Endothelial cell of umbilical vein (primary cell): ENCODE measurements at places on chromosomes 11 and 22.

DNA sequence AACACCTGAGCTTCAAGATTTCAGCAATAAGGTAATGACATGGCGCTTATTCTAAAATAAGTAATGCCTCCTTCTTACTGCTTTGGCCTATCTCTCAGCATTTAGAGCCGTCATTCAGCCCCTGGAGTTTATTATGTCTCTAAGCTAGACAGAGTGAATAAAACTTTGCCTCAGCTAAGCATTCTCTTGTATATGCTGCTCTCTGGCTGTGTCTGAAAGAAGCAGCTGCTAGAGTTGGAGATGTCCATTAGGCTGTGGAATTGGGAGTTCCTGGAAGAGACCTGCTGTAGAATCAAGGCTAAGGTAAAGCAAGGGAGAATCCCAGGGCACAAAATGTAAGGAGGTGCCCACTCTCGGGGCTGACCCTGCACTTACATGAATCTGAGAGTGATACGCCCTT, 35.5 kb upstream of the TTC12 start:
- no peak for DNase-seq

DNA sequence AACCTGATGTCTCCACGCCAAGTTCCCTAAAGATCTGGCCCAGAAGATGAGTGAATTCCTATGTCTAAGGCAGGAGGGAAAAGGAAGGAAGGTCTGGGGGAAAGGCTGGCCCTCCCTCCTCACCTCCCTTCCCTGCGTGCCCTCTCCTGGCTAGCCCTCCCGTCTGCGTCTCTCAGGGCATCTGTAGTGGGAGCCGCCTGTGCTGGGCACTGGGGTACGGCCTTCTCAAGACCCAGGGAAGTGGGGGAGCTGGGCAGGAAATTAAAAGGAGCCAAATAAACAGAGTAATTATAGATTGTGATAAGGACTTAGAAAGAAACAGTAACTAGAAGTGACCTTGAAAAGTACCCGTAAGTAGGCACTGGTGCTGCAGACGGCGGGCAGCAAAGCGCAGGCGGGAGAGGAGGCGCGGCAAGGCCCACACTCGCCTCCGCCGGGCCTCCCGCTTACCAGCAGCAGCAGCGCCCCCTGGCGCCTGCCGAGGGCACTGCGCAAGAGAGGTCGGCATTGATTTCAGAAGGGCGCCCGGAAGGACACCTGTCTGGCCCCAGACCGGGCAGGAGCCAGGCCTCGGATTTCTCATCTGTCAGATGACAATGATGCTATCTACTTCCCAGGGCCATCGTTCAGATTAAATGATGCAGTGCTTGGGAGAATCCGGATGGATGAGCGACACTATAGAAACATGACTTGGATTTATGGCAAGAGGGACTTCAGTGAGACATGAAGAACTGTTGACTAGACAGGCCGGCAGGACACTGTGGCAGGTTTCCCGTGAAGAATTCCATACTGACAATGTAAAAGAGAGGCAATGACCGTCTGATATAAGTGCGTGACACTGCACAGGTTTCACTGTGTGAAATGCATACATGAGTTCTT, 7.3 kb downstream of the KCNJ1 start:
- DNase-seq = peak; percentile 74

DNA sequence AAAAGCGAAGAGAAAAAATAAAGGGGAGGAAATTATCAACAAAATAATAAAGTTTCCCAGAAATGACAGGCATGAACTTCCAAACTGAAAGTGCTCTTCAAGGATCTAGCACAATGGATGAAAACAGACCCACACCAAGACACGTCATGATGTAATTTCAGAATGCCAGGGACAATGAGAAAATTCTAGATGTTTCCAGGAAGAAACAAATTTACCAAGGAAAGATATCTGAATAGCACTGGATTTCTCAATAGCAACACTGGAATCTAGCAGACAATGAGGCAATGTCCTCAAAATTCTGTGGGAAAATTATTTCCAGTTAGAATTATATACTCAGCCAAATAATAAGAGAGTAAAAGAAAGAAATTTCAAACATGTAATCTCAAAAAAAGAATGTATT, 46.0 kb downstream of the DENND5A start:
- peak; percentile 36 for DNase-seq

GRCh38 chr22:19844377-19845053, 10.2 kb downstream of the GNB1L start:
- peak; percentile 77 for DNase-seq

DNA sequence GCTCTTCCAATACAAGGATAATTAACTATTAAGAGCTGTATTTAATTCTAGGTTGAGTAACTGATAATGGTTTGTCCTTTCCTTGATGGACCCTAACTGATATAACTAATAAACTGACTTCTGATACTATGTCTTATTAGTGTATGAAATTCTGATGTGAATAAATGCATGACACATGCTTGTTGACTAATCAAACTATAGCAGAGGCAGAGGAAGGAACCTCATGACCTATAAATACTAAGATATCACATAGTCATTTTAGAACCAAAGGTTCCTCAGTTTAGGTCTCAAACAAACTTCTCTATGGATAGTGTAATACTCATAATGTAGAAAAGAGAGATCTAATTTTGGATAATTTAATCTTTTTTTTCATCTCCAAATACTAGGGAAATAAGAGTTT, 4.8 kb upstream of the HBD start:
- no peak for DNase-seq

- no peak for DNase-seq
Observed at GRCh38 chr11:808427-809286, 1.1 kb upstream of the RPLP2 start.

- no peak for DNase-seq
Observed at GRCh38 chr11:28521075-28521474, 412.9 kb downstream of the METTL15 start.

GRCh38 chr11:118275176-118275575, 11.1 kb upstream of the MPZL2 start:
- DNase-seq = peak; percentile 82

DNA sequence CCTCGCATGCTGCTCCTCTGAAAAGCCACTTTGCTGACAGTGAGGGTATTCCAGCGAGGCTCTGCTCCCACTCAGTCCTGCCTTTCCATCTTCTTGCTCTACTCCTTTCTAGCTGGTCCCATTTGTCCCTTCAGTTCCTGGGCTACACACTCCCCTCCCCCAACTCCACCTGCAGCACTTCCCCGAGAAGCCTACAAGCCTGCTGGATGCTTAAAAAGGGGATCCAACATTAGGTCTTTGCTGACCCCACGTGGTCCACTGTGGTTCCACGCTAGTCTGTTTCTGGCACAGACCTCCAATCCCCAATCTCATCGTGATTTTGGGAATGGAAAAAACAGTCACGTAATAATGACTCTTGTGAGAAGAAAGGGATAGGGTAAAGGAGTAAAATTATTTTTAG, 121.6 kb upstream of the SNX19 start:
- no peak for DNase-seq

GRCh38 chr11:76173663-76174062, 32.6 kb downstream of the WNT11 start:
- DNase-seq = no peak

DNA sequence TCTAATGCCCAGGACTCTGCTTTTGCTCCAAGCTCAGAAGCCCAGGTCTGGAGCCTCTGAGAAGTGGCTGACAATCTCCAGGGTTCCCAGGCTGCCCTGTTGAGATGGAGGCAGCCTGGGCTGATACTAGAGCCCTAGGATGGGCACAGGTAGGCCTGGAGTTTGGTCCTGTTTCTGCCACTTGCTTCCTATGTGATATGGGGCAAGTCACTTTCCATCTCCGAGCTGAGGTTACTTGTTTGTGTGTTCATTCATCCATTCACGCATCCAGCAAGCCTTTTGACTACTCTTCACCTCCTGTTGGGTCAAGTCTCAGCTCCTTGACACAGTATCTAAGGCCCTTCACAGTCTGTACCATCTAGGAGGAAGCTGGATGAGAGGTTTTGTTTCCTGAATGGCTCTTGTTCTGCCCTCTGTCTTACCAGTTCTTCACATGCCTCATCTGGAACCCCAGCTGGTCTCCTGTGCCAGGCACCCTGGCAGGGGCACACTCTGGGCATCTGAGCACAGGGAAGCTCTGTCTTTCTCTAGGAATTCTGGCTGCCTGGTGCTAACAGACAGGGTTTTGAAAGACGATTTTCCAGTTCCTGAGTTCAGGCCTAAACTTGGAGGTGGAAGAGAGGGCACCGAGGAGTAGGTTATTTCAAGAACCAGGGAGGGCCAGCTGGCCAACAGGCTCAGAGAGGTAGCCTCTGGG, 53.2 kb upstream of the AMPD3 start:
- DNase-seq = no peak

DNA sequence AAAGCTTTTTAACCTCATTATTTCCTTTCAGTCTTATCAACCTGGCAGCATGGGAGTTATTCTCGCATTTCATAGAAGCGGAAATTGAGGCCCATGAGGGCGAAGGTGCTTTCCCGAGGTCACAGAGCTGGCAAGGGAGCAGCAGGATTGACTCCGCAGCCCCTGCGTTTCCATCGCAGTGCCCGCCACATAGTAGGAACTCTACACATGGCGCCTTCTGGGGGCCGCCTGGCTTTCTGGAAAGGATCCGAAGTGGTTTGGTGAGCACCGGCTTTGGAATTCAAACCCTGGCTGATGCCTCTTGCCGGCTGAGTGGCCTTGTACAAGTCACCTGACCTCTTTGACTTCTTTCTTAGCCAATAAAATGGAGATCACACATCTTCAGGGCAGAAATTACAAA, 93.4 kb downstream of the CEP164 start:
- DNase-seq = no peak

GRCh38 chr11:61833471-61833870, 5.4 kb downstream of the FADS2 start:
- no peak for DNase-seq

GRCh38 chr11:93608364-93608763, 53.1 kb upstream of the CEP295 start:
- DNase-seq = no peak

DNA sequence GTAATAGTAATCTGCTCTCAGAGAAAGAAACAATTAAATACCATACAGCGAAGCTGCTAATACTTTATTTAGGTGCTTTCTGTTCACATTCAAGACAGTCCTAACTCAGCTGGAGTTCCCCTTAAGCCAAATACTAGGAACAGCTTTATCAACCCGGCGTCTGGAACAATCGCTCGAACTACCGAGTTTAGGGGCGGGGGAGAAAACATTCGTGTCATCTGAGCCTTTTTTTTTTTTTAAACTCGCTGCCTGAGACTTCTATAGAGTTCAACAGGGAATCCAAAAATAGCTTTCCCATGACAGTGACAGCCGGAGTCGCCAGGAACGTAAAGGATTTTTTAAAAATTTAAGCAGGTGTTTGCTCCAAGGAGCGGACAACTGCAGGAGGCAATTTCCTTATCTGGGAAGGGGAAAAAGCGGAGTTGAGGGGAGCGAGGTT, 852 bp downstream of the TRAF6 start:
- DNase-seq = peak; percentile 64

- peak; percentile 38 for DNase-seq
Observed at GRCh38 chr22:46737105-46737975, 712 bp downstream of the CERK start.

DNA sequence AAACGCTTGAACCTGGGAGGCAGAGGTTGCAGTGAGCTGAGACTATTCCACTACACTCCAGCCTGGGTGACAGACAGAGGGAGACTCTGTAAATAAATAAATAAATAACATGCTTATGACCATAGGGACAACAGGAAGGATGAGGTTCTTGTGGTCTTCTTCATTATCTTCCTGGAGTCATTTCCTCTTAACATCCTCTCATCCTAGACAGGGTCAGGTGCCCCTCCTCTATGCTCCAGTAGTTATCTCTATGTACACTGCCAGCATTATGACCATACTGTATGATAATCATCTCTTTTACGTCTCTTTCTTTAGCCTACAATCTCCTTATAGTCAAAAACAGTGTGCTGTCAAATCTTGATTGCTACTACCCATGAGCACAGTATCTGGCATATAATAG, 17.7 kb downstream of the RAB30 start:
- no peak for DNase-seq

DNA sequence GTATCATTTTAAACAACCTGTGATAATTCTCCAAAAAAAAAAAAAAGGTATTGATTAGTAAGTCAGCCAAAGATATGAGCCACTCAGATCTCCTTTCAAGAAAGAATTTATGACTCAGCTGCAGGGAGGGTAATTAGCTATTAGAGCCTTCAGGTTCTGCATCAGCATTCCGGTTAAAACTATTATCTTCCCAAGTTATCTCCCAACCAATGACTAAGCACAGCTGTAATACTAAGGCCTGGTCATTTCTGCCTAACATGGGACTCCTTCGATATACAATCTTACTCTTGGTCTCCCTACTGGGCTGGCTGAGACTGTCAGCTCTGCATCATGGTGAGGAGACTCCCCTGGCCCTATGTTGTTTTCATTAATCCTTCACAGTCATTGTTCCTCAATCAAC, 60.4 kb downstream of the SBF2 start:
- DNase-seq = peak; percentile 44

DNA sequence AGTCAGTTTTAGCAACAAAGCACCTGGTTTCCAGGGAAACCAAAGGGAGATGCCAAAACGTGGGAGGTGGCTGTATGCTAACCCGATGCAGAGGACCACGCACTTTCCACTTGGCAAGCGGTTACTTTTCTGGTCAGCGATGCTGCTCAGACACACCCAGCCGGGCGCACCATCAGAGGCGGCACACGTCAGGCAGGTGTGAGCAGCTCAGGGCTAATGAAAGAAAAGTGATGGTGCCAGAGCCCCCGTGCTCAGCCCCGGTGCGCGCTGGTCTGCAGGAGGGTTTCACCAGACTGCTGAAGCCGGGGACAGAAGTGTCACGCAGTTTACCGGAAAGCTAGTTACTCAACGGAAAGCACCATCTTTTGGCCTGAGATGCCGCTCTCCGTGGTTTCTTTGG, 5.7 kb downstream of the LTO1 start:
- no peak for DNase-seq

DNA sequence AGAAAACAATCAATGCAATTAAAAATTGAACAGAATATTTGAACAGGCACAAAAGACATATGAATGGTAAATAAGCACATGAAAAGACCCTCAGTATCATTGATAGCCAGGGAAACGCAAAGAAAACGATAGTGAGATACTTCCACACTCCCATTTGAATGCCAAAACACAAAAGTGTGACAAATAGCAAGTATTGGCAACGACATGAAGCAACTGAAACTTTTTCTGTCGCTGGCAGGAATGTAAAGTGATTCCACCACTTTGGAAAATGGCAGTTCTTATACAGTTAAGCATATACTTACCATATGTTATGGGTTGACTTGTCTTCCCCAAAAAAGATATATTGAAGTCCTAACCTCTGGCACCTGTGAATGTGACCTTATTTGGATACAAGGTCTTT, 62.9 kb upstream of the NAV2 start:
- DNase-seq = no peak
